Mesenchymal stem cell (in vitro differentiated cells and primary cell): ENCODE measurements at places on chromosomes 11 and 22.
A peak's percentile ranks its signal among the peaks of the same experiment; 100 is the strongest.

GRCh38 chr11:102458548-102458947, 6.0 kb upstream of the TMEM123 start:
- no peak for DNase-seq
- no peaks in the 10 kb centered on the region for H3K27me3 ChIP-seq
- H3K4me3 ChIP-seq = no peak overlapping the region

DNA sequence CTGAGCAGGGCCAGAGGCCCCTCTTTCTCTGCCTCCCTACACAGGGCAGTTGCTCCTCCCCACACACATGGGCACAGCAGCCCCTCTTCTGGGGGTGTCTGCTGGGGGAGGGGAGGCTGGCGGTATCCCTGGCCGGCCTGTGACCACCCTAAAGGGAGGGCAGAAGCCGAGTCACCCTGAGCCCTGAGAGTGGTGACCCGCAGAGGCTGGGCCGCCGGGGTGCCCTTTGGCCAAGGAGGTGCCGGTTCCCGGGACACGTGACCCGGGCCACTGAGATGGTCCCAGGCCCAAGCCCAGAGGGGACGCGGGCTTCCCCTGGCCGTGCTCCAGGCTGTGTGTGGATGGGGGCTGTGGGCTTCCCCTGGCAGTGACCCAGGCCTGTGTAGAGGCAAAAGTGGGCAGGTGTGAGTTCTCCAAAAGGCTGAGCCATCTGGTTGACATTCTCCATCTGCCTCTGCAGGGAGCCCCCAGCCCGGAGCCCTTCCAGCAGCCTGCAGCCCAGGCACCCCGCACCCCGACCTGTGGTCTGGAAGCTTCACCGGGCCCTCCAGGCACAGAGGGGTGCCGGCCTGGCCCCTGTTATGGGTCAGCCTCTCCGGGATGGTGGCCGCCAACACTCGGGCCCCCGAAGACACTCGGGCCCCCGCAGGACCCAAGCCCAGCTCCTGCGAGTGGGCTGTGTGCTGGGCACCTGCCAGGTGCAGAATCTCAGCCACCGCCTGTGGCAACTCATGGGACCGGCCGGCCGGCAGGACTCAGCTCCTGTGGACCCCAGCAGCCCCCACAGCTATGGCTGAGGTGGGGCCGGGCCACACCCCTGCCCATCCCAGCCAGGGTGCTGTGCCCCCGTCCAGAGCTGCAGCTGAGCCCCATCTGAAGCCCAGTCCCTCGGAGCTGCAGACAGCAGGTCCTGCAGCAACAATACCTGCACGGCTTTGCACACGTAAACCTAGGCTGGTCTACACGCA, 1.0 kb downstream of the ADM2 start:
- DNase-seq = no peak
- no peak overlapping the region for H3K27ac ChIP-seq
- H3K4me3 ChIP-seq = no peak overlapping the region
- peaks cover 42% of the 10 kb centered on the region for H3K4me1 ChIP-seq
- no peaks in the 10 kb centered on the region for H3K36me3 ChIP-seq
- peaks cover 23% of the 10 kb centered on the region for H3K27me3 ChIP-seq

- H3K36me3 ChIP-seq = no peaks in the 10 kb centered on the region
- no peak overlapping the region for H3K27ac ChIP-seq
Observed at GRCh38 chr11:27740362-27741013, 40.2 kb upstream of the BDNF start.

- H3K4me1 ChIP-seq = no peaks in the 10 kb centered on the region
- H3K27ac ChIP-seq = no peak overlapping the region
- no peaks in the 10 kb centered on the region for H3K36me3 ChIP-seq
- no peaks in the 10 kb centered on the region for H3K27me3 ChIP-seq
- no peak for DNase-seq
Observed at GRCh38 chr11:96554236-96554820, 164.5 kb downstream of the JRKL start.

DNA sequence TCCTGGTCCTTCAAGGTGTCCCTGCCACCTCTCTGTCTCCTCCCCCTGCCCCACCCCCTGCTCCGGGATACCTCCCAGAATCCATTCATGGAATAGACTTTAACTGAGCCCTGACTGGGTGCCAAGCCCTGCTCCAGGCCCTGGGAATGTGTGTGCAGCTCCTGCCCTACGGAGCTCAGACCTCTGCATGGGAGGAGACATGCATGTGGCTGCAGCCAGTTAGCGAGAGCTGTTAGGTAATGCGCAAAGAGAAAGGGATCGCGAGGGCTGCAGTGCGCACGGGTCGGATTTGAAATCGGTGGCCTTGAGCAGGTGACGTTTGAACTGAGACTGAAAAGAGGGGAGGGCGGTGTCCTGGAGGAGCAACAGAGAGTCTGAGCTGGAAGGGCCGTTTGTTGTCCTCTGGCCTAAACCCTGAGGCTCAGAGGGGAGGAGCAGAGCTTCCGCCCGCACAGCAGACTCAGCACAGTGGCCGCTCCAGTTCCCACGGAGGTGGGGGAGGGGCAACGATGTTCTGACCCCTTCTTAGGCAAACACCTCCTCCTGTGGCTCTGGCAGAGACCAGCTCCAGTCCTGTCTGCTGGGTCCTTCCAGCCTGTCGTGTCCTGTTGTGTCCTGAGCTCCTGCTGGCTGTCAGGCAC, 19.8 kb upstream of the LRRC10B start:
- H3K4me3 ChIP-seq = no peak overlapping the region
- peaks cover 47% of the 10 kb centered on the region for H3K27me3 ChIP-seq
- no peak overlapping the region for H3K27ac ChIP-seq
- H3K4me1 ChIP-seq = peaks cover 12% of the 10 kb centered on the region
- no peaks in the 10 kb centered on the region for H3K36me3 ChIP-seq
- peak; percentile 40 for DNase-seq

DNA sequence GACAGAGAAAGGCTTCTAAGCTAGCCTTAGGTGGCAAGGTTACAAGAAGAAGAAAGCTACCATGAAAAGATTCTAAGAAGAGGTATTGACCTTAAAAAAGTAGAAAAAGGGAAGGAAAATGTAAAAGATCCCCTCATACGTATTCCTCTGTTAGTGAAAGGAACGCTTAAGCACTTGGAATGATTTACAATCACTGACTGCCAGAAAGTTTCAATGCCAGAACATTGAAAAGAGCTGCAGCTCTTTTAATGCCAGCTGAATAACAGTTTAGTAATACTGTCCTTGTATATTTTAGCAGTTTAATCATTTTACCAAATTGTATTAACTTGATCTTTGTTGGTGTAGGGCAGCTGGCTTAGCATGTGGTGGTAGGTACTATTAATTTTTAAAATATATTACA, 650.7 kb downstream of the FAM181B start:
- H3K27me3 ChIP-seq = no peaks in the 10 kb centered on the region
- no peak for DNase-seq
- no peaks in the 10 kb centered on the region for H3K4me1 ChIP-seq
- H3K36me3 ChIP-seq = no peaks in the 10 kb centered on the region
- no peak overlapping the region for H3K4me3 ChIP-seq

- peak overlapping the region; percentile 80 for H3K4me3 ChIP-seq
- H3K27me3 ChIP-seq = no peaks in the 10 kb centered on the region
- no peak overlapping the region for H3K27ac ChIP-seq
- DNase-seq = peak; percentile 42
- no peaks in the 10 kb centered on the region for H3K36me3 ChIP-seq
Observed at GRCh38 chr11:129278586-129279319, 86.6 kb upstream of the ARHGAP32 start.

DNA sequence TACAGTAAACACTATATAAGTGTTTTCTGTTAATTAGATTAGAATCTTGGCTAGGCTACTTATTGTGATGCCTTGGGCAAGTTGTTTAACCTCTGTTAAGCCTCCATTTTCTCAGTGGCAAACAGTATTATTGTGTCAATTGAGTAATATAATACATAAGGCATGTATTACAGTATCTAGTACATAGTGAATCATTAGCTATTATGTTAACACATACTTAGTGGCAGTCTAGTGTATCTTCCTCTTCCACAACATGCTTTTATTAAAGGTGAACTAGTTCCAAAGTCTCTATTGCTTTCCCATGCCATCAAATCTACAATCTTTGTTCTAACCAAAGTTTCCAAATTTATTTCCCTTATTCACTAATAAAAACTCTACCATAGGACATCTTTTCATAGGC, 200.9 kb downstream of the SOX6 start:
- H3K4me1 ChIP-seq = no peaks in the 10 kb centered on the region
- no peak overlapping the region for H3K4me3 ChIP-seq
- no peaks in the 10 kb centered on the region for H3K27me3 ChIP-seq
- DNase-seq = no peak
- no peaks in the 10 kb centered on the region for H3K36me3 ChIP-seq

DNA sequence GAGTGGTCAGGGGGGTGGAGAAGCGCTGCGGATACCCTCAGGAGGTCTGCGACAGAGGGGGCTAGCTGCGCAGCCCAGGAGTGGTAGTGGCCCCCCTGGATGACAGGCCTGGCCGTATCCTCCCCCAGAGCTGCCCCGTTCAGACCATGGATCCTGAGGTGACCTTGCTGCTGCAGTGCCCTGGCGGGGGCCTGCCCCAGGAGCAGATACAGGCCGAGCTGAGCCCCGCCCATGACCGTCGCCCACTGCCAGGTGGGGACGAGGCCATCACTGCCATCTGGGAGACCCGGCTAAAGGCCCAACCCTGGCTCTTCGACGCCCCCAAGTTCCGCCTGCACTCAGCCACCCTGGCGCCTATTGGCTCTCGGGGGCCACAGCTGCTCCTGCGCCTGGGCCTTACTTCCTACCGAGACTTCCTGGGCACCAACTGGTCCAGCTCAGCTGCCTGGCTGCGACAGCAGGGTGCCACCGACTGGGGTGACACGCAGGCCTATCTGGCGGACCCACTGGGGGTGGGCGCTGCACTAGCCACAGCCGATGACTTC, 505 bp downstream of the NUDT22 start:
- H3K27ac ChIP-seq = peak overlapping the region; percentile 58
- H3K27me3 ChIP-seq = no peaks in the 10 kb centered on the region
- peaks cover 53% of the 10 kb centered on the region for H3K4me1 ChIP-seq
- no peak for DNase-seq
